ENCODE measurements at places on chromosomes 4 and X. TPM values are rescaled to one million over a fixed set of nuclear protein-coding genes. Genes with fewer than 3 reads are reported as not detected.

S100G gene
- not detected for total RNA-seq

BEX1 gene
- total RNA-seq = not detected

SOD3 gene
- total RNA-seq = not detected

RAB39B gene
- total RNA-seq = 14.3 TPM

USP17L26 gene
- total RNA-seq = not detected

HTATSF1 gene
- total RNA-seq = 48.1 TPM

CT45A2 gene
- total RNA-seq = not detected

ODAM gene
- total RNA-seq = not detected

FGG gene
- total RNA-seq = not detected

GRCh38 chr4:3251691-3252479, 2.9 kb downstream of the MSANTD1 start:
- DNase-seq = no peak

DNA sequence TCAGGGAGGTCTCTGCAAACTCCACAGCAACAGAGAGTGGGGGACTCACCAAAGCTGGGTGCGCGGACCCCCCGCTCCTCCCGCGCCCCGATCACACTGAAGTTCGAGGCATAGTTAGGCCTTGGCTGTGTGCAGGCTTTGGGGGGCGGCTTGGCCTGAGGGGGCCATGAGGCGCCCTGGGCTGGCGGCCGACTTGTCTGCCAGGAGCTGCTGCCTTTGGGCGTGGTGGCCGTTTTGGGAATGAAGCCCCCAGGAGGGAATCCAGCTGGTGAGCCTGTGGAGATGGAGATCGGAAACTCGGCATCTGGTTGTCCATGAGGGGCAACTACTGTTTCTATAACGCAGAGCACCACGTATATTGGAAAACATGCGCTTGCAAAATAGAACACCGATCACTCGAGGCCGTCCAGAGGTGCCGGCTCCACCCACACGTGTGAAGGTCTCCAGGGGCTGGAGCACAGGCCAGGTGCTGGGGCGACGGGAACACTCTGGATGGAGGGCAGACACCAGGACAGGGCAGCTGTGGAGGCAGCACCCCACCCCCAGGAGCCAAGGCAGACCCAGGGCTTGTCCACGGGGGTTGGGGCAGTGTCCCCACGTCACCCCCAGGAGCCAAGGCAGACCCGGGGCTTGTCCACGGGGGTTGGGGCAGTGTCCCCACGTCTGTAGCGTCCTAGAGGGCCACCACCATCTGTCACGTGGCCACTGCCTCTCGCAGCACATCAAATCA, 25.9 kb upstream of the CPLX1 start:
- no peak for DNase-seq

DNA sequence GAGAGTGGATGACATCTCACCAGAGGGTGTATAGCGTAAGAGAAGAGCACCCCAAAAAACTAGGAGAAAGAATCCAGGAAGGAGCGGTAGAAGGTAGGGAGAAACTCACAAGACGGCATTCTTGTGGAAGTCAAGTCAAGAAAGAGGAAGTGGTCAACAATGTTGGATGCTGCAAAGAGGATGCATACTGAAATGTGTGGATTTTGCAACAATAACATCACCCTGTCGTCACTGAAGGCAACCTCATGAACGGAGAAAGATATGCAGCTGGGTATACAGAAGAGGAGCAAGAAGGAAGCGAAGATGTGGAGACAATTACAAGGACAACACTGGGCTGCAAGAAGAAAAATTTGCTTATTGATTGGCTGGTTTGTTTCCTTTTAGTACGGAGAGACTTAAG, 11.4 kb upstream of the TAPT1 start:
- no peak for DNase-seq

- DNase-seq = no peak
Measured at GRCh38 chr4:7017446-7018048, 25.6 kb upstream of the TADA2B start.

DNA sequence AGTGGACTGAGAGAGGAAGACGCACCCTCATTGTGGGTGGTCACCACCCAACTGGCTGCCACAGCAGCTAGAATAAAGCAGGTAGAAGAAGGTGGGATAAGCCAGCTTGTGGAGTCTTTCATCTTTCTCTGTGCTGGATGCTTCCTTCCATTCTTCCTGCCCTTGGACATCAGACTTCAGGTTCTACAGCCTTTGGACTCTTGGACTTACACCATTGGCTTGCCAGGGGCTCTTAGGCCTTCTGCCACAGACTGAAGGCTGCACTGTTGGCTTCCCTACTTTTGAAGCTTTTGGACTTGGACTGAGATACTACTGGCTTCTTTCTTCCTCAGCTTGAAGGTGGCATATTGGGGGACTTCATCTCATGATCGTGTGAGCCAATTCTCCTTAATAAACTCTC, 33.5 kb downstream of the ADH6 start:
- DNase-seq = no peak

GRCh38 chr4:37685823-37686372, 278 bp downstream of the RELL1 start:
- peak; percentile 45 for DNase-seq

DNA sequence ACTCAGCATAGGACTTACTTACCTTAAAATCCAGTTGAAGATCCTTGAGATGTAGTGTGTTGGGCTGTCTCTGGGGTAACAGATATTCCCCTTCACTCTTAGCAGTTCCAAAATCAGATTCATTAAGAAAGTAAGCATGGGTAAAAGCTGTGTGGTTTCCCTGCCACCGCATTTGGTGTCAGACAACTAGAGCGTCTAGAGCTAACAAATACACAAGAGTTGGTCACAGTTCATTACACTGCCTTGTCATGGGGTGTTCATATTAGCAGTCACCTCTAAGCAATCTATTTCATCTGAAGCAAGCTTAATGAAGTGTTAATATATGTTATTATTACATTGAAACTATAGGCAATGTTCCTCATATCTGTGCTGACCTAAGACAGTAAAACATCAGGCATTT, 342.8 kb downstream of the PPARGC1A start:
- no peak for DNase-seq

DNA sequence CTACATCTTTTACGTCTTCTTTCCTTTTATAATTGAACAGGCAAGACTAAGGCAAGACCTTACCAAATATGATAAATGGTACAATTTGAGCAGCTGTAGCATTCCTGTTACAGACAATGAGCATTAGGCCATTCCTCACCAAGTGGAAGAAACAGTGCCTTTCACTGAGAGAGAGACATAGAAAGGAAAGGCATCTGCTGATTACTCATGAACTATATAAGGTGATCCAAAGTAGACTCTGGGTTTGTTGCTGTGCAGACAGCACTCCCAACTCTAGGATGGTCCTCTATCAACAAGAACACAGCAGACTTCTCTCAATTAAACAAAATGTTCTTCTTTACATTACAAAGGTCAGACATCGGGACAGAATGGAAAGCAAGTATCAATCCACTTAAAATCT, 91.9 kb downstream of the FAM13A start:
- DNase-seq = no peak

- no peak for DNase-seq
Measured at GRCh38 chr4:186723292-186724057, at the start of gene FAT1. Gene FAT1, minus strand, starts transcription at chr4:186723856. Its CDS starts 14,029 bp downstream, at chr4:186709827.

DNA sequence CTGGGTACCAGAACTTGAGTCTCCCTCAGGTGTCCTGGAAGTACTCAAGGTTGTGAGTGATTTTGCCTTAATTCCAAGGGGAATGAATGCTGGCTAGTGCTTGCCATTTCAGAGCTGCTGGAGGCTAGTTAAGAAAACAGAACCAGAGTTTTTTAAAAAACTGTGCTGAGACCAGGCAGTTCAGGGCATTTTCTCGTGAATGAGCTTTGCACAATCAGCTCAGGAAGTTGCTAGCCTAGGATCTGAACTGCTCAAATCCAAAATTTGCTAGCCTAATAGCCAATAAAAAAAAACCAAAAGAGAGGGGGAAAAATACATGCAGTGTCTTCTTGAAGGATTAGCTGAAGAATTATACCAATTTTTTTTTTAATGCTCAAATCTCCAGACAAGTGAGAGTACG, 292.7 kb downstream of the FBXW7 start:
- no peak for DNase-seq

- no peak for DNase-seq
Measured at GRCh38 chr4:168803732-168804131, 206.3 kb downstream of the CBR4 start.

GRCh38 chr4:23728971-23729370, 160.9 kb downstream of the PPARGC1A start:
- no peak for DNase-seq

DNA sequence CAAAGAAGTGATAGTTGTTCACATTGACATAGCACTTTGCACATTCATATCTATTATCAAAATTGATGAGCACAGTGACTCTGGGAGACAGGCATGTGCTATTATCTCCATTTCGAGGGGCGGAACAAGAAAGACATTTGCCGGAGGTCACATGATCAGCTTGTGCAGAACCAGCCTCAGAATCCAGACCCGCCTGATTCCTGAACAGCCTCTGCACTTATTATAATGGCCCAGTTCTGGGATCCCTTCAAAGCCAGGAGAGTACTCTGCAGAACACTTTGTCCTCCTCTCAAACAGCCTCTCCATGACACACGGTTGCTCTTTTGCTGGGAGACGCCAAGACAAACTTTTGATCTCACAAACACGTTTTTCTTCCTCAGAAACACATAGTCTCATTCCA, 48.4 kb downstream of the RWDD4 start:
- DNase-seq = no peak

DNA sequence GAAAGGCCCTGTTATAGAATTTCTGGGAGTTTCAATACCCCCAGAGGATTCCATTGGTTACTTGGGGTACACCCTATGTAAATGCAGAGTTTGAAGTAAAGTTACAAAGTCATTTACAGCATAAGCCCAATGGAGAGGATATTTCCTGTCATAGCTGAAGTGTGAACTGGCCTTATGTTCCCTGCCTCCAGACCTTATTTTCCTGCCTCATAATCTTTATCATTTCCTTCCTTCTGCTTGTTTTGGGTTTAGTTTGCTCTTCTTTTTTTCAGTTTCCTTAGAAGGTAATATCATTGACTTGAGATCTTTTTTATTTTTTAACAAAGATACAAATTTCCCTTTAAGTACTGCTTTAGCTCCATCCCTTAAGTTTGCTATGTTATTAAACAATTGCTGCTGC, 85.4 kb downstream of the PPEF1 start:
- no peak for DNase-seq

- peak; percentile 52 for DNase-seq
Measured at GRCh38 chrX:129780441-129781105, 824 bp downstream of the SASH3 start.

GRCh38 chr4:125736057-125736456, 421.3 kb downstream of the FAT4 start:
- peak; percentile 67 for DNase-seq
